ENCODE measurements at places on chromosomes 7 and 10. TPM values are rescaled to one million over a fixed set of nuclear protein-coding genes. Genes with fewer than 3 reads are reported as not detected.

Gene SLC26A5
- not detected for total RNA-seq

- H3K36me3 ChIP-seq, result no peaks in the 10 kb centered on the region
- no peak overlapping the region for H3K27ac ChIP-seq
- DNase-seq, result no peak
These were observed 8.6 kb downstream of the MUC3A start for GRCh38 chr7:100957832-100958421.

DNA sequence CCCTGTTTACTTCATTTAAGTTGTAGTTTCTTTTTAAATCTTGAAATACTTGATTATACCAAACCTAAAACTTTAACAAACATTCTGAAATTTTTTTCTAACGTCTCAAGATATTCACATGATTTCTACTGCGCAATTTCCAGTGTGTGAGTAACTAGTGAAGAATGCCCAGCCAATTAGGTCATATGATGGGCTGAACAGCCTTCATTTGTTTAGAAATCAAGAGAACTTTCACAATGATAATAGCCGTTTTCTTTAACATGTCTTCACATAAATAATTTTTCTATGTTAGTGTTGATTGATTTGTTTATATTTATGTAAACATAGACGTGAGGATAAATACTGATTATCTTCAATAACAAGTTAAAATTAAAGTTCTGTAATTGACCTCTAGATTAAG, 21.8 kb downstream of the STAM start:
- H3K4me3 ChIP-seq, result no peak overlapping the region
- no peaks in the 10 kb centered on the region for H3K36me3 ChIP-seq
- H3K4me1 ChIP-seq, result peaks cover 9% of the 10 kb centered on the region
- H3K27ac ChIP-seq, result no peak overlapping the region
- no peaks in the 10 kb centered on the region for H3K27me3 ChIP-seq
- DNase-seq, result no peak

DNA sequence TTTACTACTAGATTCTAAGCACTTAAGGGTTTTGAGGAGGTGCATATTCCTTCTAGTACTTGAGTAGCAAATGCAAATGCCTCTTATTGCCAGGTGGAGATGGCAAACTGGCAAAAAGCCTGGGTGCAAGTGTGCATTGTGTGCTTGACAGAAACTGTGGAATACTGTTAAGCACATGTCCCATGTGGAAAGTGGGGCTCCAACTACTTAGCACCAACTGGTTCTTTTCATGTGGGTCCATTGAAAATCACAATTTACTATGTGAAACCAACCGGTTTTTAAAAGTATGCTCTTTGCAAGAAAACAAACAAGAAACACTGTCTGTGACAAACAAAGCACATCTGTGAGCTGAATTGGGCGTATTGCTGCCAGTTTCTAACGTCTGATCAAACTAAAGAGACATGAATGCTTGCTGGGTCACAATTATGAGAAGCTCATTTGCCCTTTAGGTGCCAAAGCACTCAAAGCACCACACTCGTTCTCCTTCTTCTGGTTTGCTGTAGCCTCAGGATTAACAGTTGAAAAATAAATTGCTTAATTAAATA, 197.4 kb downstream of the SEMA3E start:
- H3K4me3 ChIP-seq, result no peak overlapping the region
- no peak overlapping the region for H3K27ac ChIP-seq
- no peaks in the 10 kb centered on the region for H3K4me1 ChIP-seq
- no peaks in the 10 kb centered on the region for H3K36me3 ChIP-seq

DNA sequence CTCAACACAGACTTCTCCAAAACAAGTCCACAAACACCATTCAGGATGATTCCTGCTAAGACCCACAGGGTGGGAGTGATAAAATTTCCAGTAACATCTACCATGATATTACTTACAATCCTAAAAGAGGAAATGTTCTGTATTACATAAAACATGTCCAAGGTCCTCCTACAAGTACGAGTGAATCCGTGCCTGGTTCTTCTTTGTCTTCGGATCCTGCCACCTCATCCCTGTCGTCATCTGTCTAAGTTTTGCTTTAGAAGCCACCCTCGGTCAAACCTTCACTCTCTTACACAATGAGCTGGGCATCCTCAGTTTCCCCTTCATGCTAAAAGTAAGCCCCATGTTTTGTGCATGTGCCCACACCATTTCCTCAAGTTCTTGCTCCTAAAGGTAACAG, 279.0 kb downstream of the KCNMA1 start:
- H3K4me1 ChIP-seq, result no peaks in the 10 kb centered on the region
- DNase-seq, result no peak

- no peak overlapping the region for H3K27ac ChIP-seq
- no peak overlapping the region for H3K4me3 ChIP-seq
- no peaks in the 10 kb centered on the region for H3K36me3 ChIP-seq
- H3K4me1 ChIP-seq, result no peaks in the 10 kb centered on the region
These were observed 174.8 kb downstream of the CELF2 start for GRCh38 chr10:11192304-11193000.

Measured in pancreas (tissue), 10 donors.